ENCODE measurements at places on chromosomes 12 and 14.

- no peak for DNase-seq
These were observed 214.3 kb upstream of the NUDT4 start for GRCh38 chr12:93163260-93164036.

- no peak for DNase-seq
These were observed 77.9 kb downstream of the ST8SIA1 start for GRCh38 chr12:22256605-22257004.

- peak; percentile 18 for DNase-seq
These were observed at the start of gene ADCY4 for GRCh38 chr14:24334431-24335291. Gene ADCY4 (minus strand): TSS chr14:24335071. CDS start chr14:24334652, 419 bp downstream.

DNA sequence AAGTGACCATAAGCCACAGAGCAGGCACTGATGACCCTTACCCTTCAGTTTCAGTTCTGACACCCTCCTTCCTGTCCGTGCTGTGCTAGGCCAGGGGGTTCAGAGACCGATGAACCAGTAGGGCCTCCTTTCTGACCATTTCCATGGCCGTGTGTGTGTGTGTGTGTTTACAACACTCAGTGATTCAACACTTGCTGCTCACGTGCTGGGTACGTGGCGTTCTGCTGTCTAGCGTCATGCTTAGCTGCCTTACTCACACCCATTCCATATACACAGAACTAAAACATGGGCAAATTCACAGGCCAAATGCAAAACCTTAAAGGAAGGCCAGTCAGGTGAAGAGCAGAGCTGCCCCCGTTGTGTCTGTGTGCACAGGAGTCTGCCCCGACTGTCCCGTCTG is 67.5 kb downstream of the DNAH10 start:
- DNase-seq: no peak

DNA sequence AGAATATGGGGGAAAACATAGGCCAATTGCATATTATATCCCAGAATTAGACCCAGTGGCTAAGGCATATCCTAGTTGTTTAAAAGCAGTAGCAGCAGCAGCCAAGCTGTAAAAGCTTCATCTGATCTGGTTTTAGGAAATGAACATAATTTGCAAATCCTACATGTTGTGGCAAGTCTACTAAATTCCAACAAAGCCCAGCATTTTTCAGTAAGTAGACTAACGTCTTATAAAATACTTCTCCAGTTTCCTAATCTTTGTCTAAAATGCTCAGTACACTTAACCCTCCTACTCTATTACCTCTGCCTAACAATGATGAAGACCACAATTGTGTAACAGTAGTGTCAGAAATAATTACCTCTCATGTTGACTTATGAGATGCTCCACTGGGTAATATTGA is 70.9 kb upstream of the RERGL start:
- DNase-seq: no peak

DNA sequence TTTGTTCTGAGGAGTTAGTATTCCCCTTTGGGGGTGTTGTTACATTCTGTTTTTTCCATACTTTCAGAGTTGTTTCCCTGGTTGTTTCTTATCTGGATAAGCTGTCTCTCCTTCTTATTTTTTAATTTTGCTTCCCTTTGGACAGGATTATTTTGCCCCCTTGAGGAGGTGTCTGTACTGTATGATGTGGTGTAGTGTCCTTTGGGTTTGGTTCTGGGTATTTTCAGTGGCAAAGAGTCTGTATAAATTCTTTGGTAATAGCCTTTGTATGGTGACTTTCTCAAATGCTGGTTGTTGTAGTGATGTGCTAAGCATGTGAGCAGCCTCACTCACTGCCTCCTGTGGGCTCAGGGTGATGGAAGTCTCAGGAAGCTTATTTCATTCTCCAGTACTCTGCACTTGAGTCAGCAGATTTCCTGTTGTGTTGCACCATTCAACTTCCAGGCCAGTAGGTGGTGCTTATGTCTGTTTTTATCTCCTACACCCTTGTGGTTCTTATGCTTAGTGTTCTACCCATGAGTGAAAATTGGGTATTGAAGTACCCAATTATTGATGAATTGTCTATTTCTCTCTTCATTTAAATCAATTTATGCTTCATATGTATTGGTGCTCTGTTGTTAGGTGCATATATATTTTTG is 103.3 kb upstream of the PMCH start:
- peak; percentile 64 for DNase-seq

- no peak for DNase-seq
These were observed 92.9 kb upstream of the EGLN3 start for GRCh38 chr14:34043627-34044372.

DNA sequence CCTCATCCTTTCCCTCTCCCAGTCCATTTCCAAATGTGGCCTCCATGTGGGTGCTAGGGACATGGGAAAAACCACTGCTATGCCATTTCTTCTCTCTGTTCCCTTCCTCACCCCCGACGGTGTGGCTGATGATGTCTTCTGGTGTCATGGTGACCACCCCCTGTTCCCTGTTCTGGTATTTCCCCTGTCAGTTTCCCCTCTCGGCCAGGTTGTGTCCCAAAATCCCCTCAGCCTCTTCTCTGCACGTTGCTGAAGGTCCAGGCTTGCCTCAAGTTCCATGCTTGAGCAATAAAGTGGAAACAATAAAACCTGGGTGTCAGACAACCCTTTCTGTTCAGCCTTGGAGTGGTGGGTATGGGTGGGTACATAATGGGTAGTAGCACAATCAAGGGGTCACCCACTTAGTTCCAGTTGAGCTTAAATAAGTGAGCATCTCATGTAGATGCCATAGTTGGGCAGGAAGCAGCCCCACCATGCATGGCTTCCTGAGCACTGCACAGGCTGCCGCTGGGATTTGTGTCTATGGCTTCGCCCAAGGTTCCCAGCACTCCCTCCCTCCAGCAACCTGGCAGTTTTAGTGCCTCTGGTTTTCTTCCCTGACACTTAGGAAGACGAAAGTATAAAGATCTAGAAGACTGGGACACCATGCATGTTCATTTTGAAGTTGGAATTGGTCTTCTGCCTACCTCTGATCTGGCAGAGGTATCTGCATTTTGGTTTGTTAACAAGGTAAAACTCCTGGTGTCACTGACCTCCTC is 8.7 kb upstream of the ITFG2 start:
- DNase-seq: no peak

DNA sequence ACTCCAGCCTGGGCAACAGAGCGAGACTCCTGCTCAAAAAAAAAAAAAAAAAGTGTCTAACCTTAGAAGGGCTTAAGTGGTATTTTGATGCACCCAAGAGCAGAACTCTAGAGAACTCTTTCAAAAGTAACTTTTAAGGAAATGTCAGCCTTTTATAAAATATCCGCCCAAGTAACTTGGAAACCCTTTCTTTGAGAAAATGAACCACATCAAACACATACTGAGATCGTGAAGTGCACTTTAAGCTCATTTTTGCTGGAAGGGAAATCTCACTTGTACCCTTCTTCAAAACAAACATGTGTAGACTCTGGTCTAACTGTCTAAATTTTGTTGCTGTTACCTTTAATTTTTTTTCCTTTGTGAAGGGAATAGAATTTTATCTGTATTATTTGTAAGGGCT is 5.5 kb downstream of the C12orf56 start:
- no peak for DNase-seq

- peak; percentile 60 for DNase-seq
These were observed 41.5 kb upstream of the FERMT2 start for GRCh38 chr14:52992236-52992870.

DNA sequence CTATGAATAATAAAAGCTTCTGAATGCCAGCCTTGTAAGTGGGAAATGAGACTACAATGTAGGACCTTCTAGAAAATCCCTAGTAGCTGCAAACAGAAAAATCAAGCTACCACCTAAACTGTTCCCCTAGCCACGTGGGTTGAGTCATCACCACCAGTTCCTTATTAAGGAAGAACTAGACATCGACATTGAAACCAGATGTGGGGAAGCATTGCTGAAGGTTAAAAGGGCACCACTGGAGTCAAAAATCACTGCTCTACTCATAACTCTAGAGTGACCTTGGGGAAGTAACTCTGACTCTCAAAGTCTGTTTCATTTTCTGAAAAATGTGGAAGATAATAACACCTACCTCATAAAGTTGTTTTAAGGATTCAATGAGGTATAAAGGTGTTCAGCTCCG is 9.4 kb upstream of the CNIH1 start:
- DNase-seq: peak; percentile 60

GRCh38 chr14:105980224-105980623 is 453.8 kb downstream of the TMEM121 start:
- DNase-seq: no peak

GRCh38 chr12:102033991-102034745 is 27.6 kb downstream of the WASHC3 start:
- DNase-seq: peak; percentile 23

- DNase-seq: peak; percentile 39
These were observed at the start of gene DTX3 for GRCh38 chr12:57604454-57604991. Gene DTX3 (plus strand): TSS chr12:57604824. CDS start chr12:57606518, 1,694 bp downstream.

DNA sequence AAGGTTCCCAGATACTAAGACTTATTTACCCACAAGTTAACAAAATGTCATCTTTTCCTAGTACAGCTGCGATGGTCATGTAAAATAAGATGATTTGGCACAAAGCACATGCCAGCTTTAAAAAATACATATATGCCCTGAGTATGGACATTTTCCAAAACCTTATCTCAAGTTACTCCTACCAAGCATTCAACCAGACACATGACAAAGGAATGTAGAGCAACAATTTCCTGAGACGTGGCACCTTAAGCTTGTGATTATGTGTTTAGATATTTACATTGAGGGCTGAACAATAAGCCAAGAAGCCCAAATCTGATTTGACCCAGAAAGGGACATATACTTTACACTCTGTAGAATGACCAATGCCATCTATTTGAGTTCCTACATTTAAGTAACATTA is 24.5 kb upstream of the OVCH1 start:
- peak; percentile 73 for DNase-seq

- DNase-seq: peak; percentile 54
These were observed 896 bp upstream of the CDKN1B start for GRCh38 chr12:12716151-12716792.

DNA sequence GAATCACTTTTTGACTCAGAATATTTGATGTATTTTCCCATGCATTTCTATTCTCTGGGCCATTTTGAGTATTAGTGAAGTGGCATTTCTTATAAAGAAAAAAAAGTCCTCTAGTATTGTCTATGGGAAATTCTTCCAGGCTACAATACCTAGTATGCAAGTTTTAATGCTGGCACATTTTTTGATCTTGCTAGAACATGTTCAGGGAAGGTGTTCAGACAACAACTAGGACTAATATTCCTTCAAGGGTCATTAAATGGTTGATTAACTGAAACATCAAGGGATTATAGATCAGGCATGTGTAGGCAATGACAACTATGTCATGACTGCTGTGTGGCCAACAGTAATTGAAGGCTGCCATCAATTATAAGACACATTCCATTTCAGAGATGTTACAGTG is 7.7 kb downstream of the CCDC184 start:
- DNase-seq: no peak

- DNase-seq: peak; percentile 96
These were observed 79.4 kb upstream of the HIF1A start for GRCh38 chr14:61615743-61616523.

GRCh38 chr14:59015482-59015881 is 173.0 kb upstream of the DAAM1 start:
- no peak for DNase-seq

DNA sequence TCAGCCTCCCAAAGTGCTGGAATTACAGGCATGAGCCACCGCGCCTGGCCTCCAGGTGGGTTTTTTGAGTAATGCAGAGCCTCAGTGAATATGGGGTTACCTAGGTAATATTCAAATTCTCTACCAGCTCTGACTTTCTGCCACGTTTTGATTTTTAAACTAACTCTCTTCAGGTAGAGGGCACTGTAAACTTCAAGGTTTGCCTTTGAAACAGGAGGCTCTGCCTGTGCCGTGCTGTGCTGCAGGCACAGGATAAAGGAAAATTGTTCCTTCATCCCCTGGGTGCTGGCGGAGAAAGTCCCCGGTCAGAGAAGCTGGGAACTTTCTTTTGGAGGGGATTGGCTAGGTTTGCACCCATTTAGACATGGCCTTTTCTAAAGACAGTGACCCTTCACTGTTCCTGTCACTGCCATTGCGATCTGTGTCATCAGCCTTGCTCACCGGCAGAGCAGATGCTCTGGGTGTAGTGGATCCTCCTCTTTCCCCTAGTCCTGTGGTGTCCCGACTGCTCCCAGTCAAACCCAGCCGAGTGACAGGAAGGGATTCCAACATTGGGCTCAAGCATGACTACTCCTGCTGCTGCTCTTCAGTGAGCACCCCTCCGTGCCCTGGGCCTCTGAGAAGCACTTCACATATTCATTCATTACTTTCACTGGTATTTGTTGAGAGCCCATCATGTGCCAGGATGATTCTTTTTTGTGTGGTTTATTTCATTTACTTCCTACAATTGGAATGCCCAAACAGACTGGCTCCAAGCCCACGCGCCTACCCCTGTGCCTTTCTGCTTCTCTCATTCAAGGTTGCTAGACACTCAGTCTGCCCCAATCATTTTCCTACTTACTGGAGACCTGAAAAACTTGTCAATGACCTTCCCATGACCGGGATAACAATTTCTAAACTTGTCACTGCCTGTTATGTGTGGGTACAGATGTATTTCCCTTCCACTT is 103.6 kb downstream of the TMEM30B start:
- DNase-seq: no peak

DNA sequence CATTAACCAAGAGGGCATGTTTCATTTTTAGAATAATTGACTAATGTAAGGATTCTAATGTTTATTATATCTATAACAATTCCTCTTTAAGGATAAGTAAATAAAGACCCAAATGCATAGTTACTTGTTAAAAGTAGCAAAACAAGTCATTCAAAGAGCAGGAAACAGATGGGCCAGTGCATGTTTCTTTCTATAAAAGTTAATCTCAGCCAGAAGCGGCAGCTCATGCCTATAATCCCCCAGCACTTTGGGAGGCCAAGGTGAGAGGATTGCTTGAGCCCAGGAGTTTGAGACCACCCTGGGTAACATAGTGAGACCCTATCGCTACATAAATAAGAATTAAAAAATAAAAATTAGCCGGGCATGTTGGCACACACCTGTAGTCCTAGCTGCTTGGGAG is 391.0 kb upstream of the RGS6 start:
- no peak for DNase-seq

GRCh38 chr12:25793196-25793595 is 165.3 kb upstream of the RASSF8 start:
- no peak for DNase-seq

DNA sequence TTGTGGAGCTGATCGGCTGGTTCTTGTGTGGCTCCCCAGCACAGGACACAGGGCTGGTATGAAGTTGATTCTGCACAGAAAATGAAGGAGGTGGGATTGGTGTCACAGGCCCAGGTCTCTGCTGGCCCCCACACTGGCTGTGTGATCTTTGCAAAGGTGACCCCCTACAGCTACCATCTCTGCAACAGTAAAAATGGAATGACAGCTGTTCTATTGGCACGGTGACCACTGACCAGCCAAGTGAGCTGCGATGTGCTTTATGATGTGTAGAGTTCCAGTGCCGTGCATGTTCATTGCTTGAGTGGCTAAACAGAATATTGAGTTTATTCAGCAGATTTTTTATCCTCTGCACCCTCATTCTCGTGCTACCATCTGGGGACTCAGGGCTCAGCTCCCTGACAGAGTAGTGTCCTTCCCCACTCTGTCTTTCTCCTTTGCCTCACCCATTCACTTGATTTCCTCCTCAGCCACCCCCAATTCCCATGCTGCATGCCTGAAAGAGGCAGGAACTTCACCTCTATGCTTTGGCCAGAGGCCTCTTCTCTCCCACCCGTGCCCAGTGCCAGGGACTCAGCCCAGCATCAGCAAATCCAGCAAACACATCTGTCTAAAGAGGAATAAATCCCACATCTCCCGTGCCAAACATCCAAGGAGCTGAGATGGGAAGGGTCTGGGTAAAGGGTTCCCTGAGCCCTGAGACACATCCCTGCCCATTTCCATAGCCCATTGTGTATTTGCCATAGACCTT is 21.2 kb downstream of the C14orf132 start:
- no peak for DNase-seq

Measured in cardiac fibroblast (primary cell).